Activated CD4-positive, alpha-beta T cell treated with anti-CD3 and anti-CD28 coated beads for 36 hours (primary cell): ENCODE measurements at places on chromosomes 2 and 18. TPM values are rescaled to one million over a fixed set of nuclear protein-coding genes. Genes with fewer than 3 reads are reported as not detected.

DNA sequence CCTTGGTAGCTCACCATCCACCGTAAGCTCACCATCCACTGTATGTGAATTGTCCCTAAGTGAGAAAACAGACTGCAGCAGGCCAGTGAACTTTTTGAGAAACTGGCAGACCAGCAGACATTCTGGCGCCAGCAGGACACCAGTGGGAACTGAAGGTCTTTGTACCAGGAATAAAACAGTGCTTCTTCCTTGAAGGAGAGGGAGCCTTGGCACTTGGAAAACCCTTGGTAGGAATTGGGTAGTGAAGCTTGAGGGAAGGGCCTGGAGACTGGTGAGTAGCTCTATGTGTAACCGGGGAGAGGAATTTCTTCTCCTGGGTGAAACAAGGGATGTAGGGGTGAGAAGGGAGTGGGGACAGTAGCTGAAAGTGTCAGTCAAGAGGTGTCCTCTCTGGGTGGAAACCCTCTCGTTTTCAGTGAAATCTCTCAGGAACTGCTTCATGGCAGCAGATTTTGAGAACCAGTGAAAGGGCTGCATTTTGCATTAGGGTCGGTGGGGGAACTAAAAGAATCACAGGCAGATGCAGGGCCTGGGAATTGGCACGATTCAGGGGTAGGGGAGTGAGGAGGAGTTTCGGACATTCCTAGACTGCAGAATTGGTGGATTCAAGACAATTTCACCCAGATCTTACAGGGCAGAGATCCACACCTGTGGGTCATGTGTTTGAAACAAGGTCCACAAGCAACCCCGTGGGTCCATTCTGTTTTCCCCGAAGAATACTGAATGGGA lies 131.5 kb upstream of the DLX2 start:
- H3K4me3 ChIP-seq, result peak overlapping the region; percentile 70
- no peak overlapping the region for H3K27ac ChIP-seq
- H3K36me3 ChIP-seq, result no peaks in the 10 kb centered on the region
- peaks cover 18% of the 10 kb centered on the region for H3K4me1 ChIP-seq
- H3K27me3 ChIP-seq, result peaks cover 31% of the 10 kb centered on the region

DNA sequence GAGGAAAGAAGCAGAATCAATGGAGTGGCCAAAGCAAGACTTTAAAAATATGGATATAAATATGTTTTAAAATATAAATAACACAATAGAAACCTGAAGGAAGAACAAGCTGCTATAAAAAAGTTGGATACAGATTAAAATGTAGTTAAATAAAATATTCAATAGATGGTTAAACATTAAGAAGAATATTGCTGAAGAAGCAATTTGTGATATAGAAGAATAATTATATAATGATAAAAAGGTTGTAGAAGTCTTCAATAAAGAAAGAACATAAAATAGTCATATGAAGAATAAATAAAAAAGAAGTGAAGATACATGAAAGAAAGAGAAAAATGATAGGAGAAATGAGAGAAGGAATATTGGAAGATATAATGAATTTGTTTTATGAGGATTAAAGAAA lies 392.0 kb downstream of the DSC3 start:
- no peak for DNase-seq
- no peaks in the 10 kb centered on the region for H3K27me3 ChIP-seq
- no peaks in the 10 kb centered on the region for H3K36me3 ChIP-seq
- no peak overlapping the region for H3K27ac ChIP-seq
- H3K4me3 ChIP-seq, result no peak overlapping the region
- no peaks in the 10 kb centered on the region for H3K4me1 ChIP-seq

DNA sequence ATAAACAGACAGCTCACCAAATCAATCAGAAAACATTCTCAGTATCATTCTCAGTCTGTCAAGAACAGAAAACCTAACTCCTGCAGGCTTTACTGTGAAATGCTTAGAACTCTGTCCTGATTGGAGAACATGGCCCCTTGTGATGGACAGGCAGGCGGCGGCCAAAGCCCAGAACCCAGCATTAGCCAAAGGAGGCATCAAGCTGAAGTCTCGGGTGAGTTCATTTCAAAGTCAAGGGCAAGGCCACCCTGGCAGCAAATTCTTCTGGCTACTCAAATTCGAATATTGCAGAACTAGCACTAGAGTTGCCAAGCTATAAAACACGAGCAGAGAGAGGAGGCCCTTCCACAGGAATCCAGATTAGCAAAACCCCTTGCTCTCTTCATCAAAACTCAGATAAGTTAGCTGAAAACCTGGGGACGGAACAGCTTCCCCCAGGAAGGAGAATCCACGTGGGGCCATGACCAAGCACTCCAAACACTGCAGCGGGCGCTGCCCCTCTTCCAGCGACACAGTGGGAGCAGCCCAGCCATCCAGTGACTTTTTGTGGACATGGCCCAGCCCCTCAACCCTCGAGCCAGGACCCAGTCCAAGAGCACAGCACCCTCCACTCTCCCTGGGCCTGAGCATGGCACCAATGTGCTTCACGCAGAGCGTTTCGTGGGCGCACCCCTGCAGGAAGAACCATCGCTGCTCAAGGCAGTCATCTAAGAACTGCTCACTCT lies 98.6 kb downstream of the HDAC4 start:
- H3K4me3 ChIP-seq, result no peak overlapping the region
- H3K27me3 ChIP-seq, result peaks cover 4% of the 10 kb centered on the region
- no peak overlapping the region for H3K27ac ChIP-seq
- no peak for DNase-seq

CRYBA2 gene
- not detected for total RNA-seq

GRCh38 chr2:20737505-20737904 lies 70.6 kb downstream of the GDF7 start:
- H3K4me1 ChIP-seq, result no peaks in the 10 kb centered on the region
- H3K27me3 ChIP-seq, result no peaks in the 10 kb centered on the region
- DNase-seq, result no peak
- H3K36me3 ChIP-seq, result peaks cover 45% of the 10 kb centered on the region

ALKAL2 gene
- total RNA-seq, result not detected

CENPA gene
- 38.0 TPM for total RNA-seq

DNA sequence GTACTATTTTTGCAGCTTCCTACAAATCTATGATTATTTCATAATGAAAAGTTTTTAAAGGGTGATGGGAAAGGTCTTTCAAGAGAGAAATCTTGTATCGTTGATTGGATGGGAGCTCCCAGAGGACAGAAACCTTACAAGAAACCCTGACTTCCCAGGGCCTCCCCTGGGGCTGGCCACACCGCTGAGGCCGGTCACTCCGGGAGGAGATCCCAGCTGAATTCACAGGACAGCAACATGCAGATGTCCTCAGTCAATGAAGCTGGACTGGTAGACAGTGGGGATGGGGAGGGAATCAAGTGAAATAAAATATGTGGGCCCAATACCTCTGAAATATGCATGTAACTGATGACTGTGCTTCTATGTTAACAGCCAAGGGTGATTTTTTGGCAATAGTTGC lies 135.6 kb downstream of the TFCP2L1 start:
- no peak overlapping the region for H3K27ac ChIP-seq
- H3K36me3 ChIP-seq, result no peaks in the 10 kb centered on the region
- H3K4me1 ChIP-seq, result no peaks in the 10 kb centered on the region
- H3K27me3 ChIP-seq, result peaks cover 2% of the 10 kb centered on the region
- H3K4me3 ChIP-seq, result no peak overlapping the region

GRCh38 chr2:235537186-235537585 lies 43.3 kb downstream of the AGAP1 start:
- peaks cover 4% of the 10 kb centered on the region for H3K27me3 ChIP-seq
- DNase-seq, result no peak
- no peak overlapping the region for H3K4me3 ChIP-seq
- H3K36me3 ChIP-seq, result no peaks in the 10 kb centered on the region

ACVR1C gene
- 1.6 TPM for total RNA-seq

- H3K27me3 ChIP-seq, result no peaks in the 10 kb centered on the region
- H3K4me1 ChIP-seq, result no peaks in the 10 kb centered on the region
- H3K36me3 ChIP-seq, result peaks cover 22% of the 10 kb centered on the region
- no peak for DNase-seq
- no peak overlapping the region for H3K27ac ChIP-seq
Measured at GRCh38 chr2:32732912-32733472, 105.1 kb downstream of the TTC27 start.

RFX8 gene
- total RNA-seq, result 0.30 TPM

GRCh38 chr2:39540414-39540813 lies 103.3 kb upstream of the MAP4K3 start:
- no peak overlapping the region for H3K4me3 ChIP-seq
- H3K27ac ChIP-seq, result no peak overlapping the region
- peaks cover 13% of the 10 kb centered on the region for H3K4me1 ChIP-seq
- peaks cover 2% of the 10 kb centered on the region for H3K36me3 ChIP-seq

DNA sequence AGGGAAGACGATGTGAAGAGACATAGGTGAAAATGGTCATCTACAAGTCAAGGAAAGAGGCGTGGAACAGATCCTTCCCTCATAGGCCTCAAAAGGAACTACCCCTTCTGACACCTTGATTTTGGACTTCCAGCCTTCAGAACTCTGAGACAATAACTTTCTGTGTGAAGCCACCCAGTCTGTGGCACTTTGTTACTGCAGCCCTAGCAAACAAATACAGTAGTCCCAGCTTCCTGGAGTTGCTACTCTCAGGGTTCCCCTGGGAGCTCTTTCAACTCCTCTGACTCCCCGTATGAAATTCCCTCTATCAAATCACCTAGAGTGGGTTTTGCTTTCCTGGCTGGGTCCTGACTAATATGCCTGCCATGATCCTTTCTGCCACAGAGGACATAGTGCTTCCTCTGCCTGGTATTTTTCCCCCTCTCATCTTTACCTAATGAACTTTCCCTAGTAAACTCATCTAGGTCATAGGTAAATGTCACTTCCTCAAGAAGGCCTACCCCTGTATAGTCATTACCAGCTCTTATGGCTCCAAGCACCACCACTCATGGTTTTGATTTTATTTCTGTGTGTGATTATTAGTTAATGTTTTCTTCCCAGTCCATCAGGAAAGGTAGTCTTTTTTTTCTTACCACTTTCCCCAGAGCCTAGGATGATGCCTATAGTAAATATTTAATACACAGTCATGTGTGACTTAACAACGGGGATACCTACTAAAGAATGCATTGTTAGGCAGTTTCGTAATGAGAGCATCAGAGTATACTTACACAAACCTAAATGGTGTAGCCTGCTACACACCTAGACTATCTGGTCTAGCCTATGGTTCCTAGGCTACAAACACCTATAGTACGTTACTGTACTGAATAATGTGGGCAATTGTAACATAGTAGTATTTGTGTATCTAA lies 111.5 kb upstream of the LGALSL start:
- no peaks in the 10 kb centered on the region for H3K4me1 ChIP-seq
- no peak for DNase-seq
- no peaks in the 10 kb centered on the region for H3K36me3 ChIP-seq
- H3K4me3 ChIP-seq, result no peak overlapping the region
- no peak overlapping the region for H3K27ac ChIP-seq
- peaks cover 2% of the 10 kb centered on the region for H3K27me3 ChIP-seq

- H3K4me3 ChIP-seq, result no peak overlapping the region
- no peaks in the 10 kb centered on the region for H3K27me3 ChIP-seq
- H3K27ac ChIP-seq, result no peak overlapping the region
- no peaks in the 10 kb centered on the region for H3K36me3 ChIP-seq
- DNase-seq, result no peak
Measured at GRCh38 chr2:132984731-132985130, 314.7 kb upstream of the LYPD1 start.
